ENCODE measurements at places on chromosomes 3 and 15. TPM values are rescaled to one million over a fixed set of nuclear protein-coding genes. Genes with fewer than 3 reads are reported as not detected.

The TFG gene
- 157 TPM for total RNA-seq

The HDGFL3 gene
- total RNA-seq, result 99.0 TPM

The SUCNR1 gene
- 0.09 TPM for total RNA-seq

The GOLGB1 gene
- total RNA-seq, result 22.1 TPM

The ANKUB1 gene
- total RNA-seq, result not detected

The ZIC4 gene
- not detected for total RNA-seq

The SLC4A7 gene
- 21.2 TPM for total RNA-seq

The RAB6B gene
- 2.5 TPM for total RNA-seq

The IL12A gene
- total RNA-seq, result 0.94 TPM

The FAM227B gene
- 0.96 TPM for total RNA-seq

The NUP210 gene
- 41.7 TPM for total RNA-seq

The HIGD2B gene
- not detected for total RNA-seq

The MESP2 gene
- 0.95 TPM for total RNA-seq

The GP9 gene
- not detected for total RNA-seq

The KBTBD8 gene
- total RNA-seq, result 0.48 TPM

The DIS3L gene
- 36.1 TPM for total RNA-seq

The CLN6 gene
- total RNA-seq, result 80.0 TPM

The COL7A1 gene
- total RNA-seq, result 227 TPM

The LAMB2 gene
- 114 TPM for total RNA-seq

The ARPC4 gene
- 186 TPM for total RNA-seq

The TYRO3 gene
- total RNA-seq, result 14.9 TPM

The ROPN1 gene
- total RNA-seq, result not detected

The ALG1L2 gene
- not detected for total RNA-seq

The GPR156 gene
- total RNA-seq, result 0.34 TPM

The SPCS1 gene
- 165 TPM for total RNA-seq

The WWTR1 gene
- 115 TPM for total RNA-seq

The NEK10 gene
- total RNA-seq, result 1.2 TPM

The RBSN gene
- total RNA-seq, result 8.2 TPM

The DUOXA2 gene
- total RNA-seq, result not detected

The RBM15B gene
- total RNA-seq, result 22.6 TPM

The EXD1 gene
- total RNA-seq, result not detected

The FBXW12 gene
- not detected for total RNA-seq

The CEP70 gene
- 8.6 TPM for total RNA-seq

The ANKRD63 gene
- total RNA-seq, result 0.67 TPM

The NISCH gene
- 12.0 TPM for total RNA-seq

The SST gene
- total RNA-seq, result not detected

The DNASE1L3 gene
- not detected for total RNA-seq

The COL6A5 gene
- not detected for total RNA-seq

The EPHA6 gene
- total RNA-seq, result not detected

The MCTP2 gene
- total RNA-seq, result not detected

The SEMA5B gene
- total RNA-seq, result 0.13 TPM

The CAPN3 gene
- total RNA-seq, result 0.47 TPM

The ST3GAL6 gene
- 1.9 TPM for total RNA-seq

The CPLX3 gene
- total RNA-seq, result 0.07 TPM

The REC114 gene
- not detected for total RNA-seq

The CKMT1B gene
- 2.2 TPM for total RNA-seq
